ENCODE measurements at places on chromosomes 3 and 15. TPM values are rescaled to one million over a fixed set of nuclear protein-coding genes. Genes with fewer than 3 reads are reported as not detected.

GRCh38 chr15:51203797-51204196, 109.1 kb upstream of the TNFAIP8L3 start:
- DNase-seq, result no peak

DNA sequence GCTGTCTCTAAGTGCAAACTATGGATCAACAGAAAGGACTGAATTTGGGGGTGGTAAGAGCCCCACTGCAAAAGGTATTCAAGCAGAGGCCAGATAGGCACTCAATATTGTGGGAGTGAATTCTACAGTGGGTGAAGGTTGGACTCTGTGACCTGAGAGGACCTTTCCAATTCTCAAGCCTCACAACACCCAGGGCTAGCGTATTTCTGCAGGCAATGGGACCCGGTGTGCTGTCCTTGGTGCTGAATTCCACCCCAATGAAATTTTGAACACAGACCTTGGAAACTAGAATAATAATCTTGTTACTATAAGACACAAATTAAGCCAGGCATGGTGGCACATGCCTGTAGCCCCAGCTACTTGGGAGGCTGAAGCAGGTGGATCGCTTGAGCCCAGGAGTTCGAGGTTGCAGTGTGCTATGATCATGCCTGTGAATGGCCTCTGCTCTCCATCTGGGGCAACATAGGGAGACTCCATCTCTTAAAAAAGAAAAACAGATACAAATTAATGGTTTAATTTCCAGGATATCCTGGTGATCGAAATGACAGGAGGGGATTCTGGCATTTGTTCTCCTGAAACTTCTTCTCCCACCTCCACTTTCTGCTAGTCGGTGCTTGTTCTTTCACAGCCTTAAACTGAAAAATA, 135.4 kb downstream of the RAB11A start:
- DNase-seq, result peak; percentile 48

Gene NAA80
- 31.7 TPM for total RNA-seq

Gene CAMK2N2
- not detected for total RNA-seq

DNA sequence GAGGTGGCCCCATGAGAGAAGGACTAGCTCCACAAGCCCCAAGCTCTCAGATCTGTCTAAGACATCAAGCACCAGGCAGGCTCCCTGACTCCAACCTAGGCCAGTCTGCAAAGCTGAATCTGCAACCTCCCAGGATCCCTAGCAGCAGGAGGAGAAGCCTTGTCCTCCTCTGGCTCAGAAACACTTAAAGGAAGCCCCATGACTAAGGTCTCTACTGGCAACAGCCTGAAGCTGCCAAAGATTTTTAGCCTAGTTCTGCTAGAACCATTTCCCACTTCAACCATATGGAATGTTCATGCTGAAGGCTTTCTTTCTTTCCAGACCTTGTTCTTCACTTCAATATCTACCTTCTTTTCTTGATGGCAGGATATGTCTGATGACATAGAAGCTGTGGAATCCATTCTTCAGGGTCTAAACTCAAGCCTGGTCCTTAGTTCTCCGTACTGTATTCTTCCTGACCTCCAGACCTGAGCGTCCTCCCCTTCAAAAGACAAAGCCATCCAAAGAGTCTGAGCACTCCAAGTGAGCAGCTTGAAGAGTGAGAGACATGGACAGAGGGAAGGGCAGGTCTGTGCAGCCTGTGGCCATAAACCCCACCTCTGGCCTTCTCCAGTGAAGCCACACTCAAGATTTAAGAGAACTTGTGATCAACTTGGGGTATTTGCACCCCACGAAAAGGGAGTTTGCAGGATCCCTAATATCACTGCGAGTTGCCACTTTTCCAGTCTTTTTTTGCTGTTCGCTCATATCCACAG, 23.1 kb downstream of the SST start:
- DNase-seq, result no peak

DNA sequence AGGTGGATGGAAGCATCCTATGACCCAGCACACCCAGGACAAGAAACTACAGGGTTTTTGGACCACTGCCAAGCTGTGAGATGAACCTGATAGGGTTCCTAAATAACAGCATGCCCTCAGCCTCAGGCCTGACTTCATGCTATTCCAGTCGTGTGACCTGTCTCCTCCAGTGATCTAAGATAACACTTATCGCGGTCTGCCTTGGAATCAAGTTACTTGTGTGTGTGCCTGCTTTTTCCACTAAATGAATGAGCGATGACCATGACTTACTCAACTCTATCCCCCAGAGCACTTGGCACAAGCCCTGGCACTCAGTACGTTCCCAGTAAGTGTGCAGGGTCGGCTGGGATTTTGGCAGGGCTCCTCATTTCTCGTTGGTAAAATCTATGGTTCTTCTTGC, 172.7 kb upstream of the TP63 start:
- DNase-seq, result no peak

GRCh38 chr3:48405343-48405881, 24.5 kb downstream of the PLXNB1 start:
- DNase-seq, result no peak

Data from activated CD4-positive, alpha-beta T cell treated with anti-CD3 and anti-CD28 coated beads, Interleukin-2, amount 10 ng/mL, durations not matched to agents 7 days and 5 days (primary cell).